ENCODE measurements at places on chromosomes 6 and 20. TPM values are rescaled to one million over a fixed set of nuclear protein-coding genes. Genes with fewer than 3 reads are reported as not detected.
A peak's percentile ranks its signal among the peaks of the same experiment; 100 is the strongest.

The PDE10A gene
- 1.3 TPM for total RNA-seq

GRCh38 chr6:159134701-159135364 is 34.4 kb upstream of the FNDC1 start:
- peak; percentile 34 for DNase-seq

The SUMO4 gene
- total RNA-seq, result not detected

GRCh38 chr20:19693508-19693907 is 64.5 kb upstream of the RIN2 start:
- no peak for DNase-seq
